Osteoblast (primary cell): ENCODE measurements at places on chromosomes 7 and 10. TPM values are rescaled to one million over a fixed set of nuclear protein-coding genes. Genes with fewer than 3 reads are reported as not detected.

The NRCAM gene
- total RNA-seq = 0.88 and 2.2 TPM in 2 replicates

DNA sequence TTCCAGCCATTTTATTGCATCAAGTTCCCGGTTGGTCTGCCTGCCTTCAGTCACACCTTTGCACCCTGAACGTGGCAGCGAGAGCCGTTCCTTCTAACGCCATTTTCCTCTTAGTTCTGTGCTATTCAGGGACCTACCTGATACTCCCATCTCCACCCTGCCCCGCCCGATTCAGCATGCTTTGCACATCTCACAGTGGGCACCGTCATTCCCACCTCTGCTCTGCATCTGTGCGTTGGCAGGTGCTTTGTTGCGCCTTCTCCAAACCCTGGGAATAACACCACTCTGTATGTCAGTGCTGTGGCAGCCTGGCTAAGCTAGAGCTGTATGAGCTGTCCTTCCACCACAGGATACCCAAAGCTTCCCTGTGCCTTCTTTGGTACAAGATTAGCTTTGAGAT is 96.8 kb downstream of the ACTR3B start:
- no peaks in the 10 kb centered on the region for H3K4me1 ChIP-seq
- H3K4me3 ChIP-seq = no peak overlapping the region
- no peak overlapping the region for H3K27ac ChIP-seq
- H3K27me3 ChIP-seq = no peaks in the 10 kb centered on the region
- H3K36me3 ChIP-seq = peaks cover 4% of the 10 kb centered on the region
- no peak for DNase-seq

- no peak for DNase-seq
- no peak overlapping the region for H3K4me3 ChIP-seq
- no peaks in the 10 kb centered on the region for H3K36me3 ChIP-seq
- H3K4me1 ChIP-seq = no peaks in the 10 kb centered on the region
These were observed 22.6 kb upstream of the PRKCQ start for GRCh38 chr10:6602700-6603084.

The ARHGEF5 gene
- 4.7 and 8.5 TPM in 2 replicates for total RNA-seq

DNA sequence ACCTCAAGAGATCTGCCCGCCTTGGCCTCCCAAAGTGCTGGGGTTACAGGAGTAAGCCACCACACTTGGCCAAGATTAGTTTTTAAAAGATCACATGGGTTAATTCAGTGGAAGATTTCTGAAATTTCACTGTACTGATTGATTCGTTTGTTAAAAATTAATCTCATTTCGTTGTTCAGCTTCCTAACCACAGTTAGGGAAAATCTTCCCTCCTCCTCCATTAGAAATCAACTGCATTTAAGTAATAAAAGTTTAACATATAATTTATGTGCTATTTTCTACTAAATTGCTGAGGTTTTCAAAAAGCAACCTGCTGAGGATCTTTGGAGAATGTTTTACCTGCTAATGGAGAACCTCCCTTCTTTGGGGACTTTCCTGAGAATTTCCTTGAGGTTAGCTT is 522.4 kb downstream of the GATA3 start:
- no peak overlapping the region for H3K27ac ChIP-seq
- DNase-seq = no peak
- H3K4me3 ChIP-seq = no peak overlapping the region
- H3K36me3 ChIP-seq = no peaks in the 10 kb centered on the region
- no peaks in the 10 kb centered on the region for H3K27me3 ChIP-seq
